ENCODE measurements at places on chromosomes 2 and 18.

GRCh38 chr18:54183390-54183789 is 41.1 kb downstream of the MBD2 start:
- DNase-seq = no peak

- no peak for DNase-seq
Observed at GRCh38 chr18:51248685-51249084, 51.2 kb upstream of the MEX3C start.

- no peak for DNase-seq
Observed at GRCh38 chr2:162369551-162369950, 25.6 kb downstream of the GCA start.

GRCh38 chr2:234130777-234131181 is 80.3 kb downstream of the SPP2 start:
- DNase-seq = no peak

DNA sequence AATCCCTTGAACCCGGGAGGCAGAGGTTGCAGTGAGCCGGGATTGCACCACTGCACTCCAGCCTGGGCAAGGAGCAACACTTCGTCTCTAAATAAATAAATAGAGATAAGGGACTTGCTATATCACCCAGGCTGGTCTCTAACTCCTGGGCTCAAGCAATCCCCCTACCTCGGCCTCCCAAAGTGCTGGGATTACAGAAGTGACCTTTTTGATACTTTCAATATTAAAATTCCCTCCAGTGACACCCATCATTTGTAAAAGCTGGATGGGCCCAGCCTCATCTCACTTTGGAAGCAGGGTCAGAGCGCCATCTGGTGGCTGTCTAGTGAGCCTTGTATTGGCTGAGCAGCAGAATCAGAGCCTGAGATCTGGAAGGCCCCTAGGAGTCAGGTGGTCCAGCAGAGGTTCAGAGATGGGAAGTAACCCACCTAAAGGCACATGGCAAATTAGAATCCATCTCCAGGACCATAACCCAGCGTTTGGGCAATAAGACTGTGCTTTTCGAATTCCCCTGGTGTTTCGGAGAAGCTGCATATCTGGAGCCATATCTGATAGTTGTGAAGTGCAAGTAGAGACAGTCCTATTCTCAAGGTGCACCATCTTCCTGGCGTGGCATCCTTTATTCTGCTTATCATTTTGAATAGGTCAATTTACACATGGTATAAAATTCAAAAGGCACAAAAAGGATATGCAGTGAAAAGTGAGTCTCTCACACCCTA is 18.3 kb upstream of the SLC35F6 start:
- peak; percentile 72 for DNase-seq

- DNase-seq = no peak
Observed at GRCh38 chr2:115163572-115163971, 721.1 kb downstream of the DPP10 start.

GRCh38 chr2:195319548-195320412 is 337.2 kb upstream of the SLC39A10 start:
- DNase-seq = no peak

GRCh38 chr18:7366597-7366996 is 135.7 kb downstream of the LRRC30 start:
- DNase-seq = no peak

DNA sequence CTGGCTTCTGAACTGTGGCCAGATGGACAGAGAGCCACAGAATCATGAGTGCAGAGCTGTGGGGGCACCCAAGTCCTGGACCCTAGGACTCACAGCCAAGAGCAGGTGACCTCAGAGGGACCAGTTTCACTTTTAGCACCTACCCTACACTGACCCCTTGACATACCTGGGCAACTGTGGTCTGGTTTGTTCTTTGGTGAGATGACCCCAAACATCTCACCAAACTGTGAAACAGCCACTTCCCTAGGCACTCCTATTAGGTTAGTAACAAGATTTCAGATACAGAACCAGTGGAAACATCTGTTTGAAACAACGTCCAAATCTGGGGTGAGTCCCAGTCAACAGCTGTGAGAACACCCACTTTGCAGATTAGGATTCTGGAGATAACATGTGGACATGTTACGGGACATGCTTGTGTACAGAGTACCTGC is 1.9 kb upstream of the ZFP36L2 start:
- DNase-seq = no peak

GRCh38 chr2:149375801-149376361 is 45.5 kb downstream of the LYPD6 start:
- no peak for DNase-seq

- DNase-seq = no peak
Observed at GRCh38 chr18:74012954-74013630, 134.5 kb downstream of the FBXO15 start.

All from fibroblast of the conjunctiva (primary cell).